AG04450 (cell line): ENCODE measurements at places on chromosomes 13 and 19. TPM values are rescaled to one million over a fixed set of nuclear protein-coding genes. Genes with fewer than 3 reads are reported as not detected.

Gene ZNF253
- polyA plus RNA-seq, result 2.8 and 4.2 TPM in 2 replicates

GRCh38 chr19:55300886-55301458 is 17.2 kb downstream of the BRSK1 start:
- no peak for DNase-seq

Gene TGFBR3L
- polyA plus RNA-seq, result 0.88 TPM in 1 of 2 replicates, not detected in the other

Gene DIRAS1
- polyA plus RNA-seq, result 12.5 and 13.5 TPM in 2 replicates

- no peak for DNase-seq
Measured at GRCh38 chr19:3964256-3965194, 6.4 kb downstream of the DAPK3 start.

- no peak for DNase-seq
Measured at GRCh38 chr13:45336025-45336800, 4.8 kb downstream of the TPT1 start.

Gene HSH2D
- not detected in 2 replicates for polyA plus RNA-seq

Gene SIGLEC5
- not detected in 2 replicates for polyA plus RNA-seq

DNA sequence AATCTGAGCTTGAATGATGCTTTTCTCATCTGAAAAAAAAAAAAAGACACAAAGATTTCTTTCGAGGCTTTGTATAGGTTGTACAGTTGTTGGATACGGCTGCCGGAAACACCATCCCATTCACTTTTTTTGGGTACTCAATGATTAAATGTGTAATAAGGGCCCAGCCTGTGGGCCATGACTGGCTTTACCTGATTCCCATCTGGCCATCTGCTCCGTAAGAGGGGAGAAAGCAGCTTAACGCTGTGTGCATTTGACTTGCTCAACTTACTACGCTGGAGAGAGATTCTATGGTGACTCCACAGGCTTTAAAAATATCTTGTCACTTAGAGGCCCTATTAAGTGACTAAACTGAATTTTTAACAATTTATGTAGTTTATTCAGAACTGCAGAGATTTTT is 731 bp downstream of the ZNF558 start:
- DNase-seq, result no peak

Gene PLK5
- polyA plus RNA-seq, result not detected in 2 replicates

DNA sequence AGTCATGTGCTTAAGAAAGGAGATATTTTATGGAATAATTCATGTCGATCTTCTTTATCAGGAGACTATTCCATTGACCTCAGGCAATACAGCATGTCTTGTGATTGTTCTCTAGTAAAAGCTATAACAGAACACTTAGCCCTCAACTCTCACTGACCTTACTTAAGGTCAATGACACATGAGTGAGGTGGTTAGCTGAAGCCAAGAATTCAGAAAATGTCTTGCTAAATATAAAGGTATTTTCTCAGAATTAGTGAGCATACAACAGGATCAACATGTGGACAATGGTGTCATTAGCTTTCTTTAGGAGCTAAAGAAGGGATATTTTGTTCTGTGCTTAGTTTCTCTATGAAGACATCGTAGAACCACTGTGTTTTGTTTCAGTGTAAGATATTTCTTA is 1730.4 kb upstream of the SLC10A2 start:
- no peak for DNase-seq

GRCh38 chr19:51339687-51340656 is 2.0 kb downstream of the VSIG10L start:
- peak; percentile 91 for DNase-seq
